ENCODE measurements at places on chromosomes 2 and 18.

DNA sequence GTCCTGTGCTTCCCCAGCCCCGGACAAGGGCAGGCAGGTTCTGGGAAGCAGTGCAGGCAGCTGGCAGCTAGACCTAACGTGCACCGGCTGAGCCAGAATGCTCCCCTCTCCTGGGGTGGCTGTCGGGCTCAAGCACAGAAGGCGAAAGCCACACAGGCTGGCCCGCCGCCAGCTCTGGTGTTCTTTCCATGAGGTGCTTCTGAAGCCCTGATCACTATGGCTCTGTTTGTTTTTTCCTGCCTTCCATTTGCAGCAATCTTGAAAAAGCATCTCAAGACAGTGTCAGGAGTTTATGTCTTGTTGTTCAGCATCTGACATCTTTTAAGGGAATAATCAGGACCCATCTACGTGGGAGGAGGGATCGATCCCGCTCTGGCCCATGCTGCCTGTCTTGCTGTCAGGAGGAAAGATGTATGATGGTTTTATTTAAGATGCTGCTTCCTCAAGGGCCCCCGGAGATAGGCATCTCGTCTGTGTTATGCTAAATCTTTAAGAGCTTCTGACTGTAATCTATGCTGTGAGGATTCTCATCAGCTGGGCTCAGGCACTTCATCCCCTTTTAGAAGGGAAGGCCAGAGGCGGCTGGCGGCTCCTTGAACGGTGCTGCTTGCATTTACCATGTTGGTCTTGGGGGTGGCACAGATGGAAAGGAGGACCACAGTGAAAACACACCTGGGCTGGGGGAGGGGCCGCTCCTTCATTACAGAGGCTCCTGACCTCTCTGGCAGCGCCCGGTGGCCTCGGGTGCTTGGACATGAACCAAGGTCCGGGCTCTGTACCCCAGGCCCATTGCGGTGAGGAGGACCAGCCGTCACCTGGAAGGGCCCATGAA, 118.5 kb upstream of the HDAC4 start:
- DNase-seq = no peak

- peak; percentile 51 for DNase-seq
Measured at GRCh38 chr2:9473985-9474360, 378 bp upstream of the IAH1 start.

- DNase-seq = no peak
Measured at GRCh38 chr2:212797484-212798205, 259.0 kb upstream of the ERBB4 start.

GRCh38 chr2:189541591-189541990, 39.0 kb downstream of the SLC40A1 start:
- no peak for DNase-seq

GRCh38 chr2:182581196-182581935, 134.7 kb upstream of the DNAJC10 start:
- no peak for DNase-seq

DNA sequence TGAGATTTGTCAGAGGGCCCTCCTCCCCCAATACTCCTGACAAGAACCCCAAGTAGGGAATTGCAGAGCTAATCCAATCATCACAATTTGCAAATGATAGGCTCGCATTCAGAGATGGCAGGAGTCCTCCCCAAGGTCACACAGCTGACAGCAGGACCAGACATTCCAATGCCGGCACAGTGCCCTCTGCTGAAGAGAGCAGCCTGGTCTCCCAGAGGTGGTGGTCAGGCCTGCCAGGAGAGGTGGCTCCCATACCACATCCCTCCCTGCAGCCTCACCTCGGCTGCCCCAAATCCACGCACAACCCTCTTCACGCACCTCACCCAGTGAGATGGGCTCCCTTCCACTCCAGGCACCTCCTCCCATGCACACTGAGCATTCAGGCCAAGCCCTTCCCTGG, 25.4 kb downstream of the EN1 start:
- no peak for DNase-seq

DNA sequence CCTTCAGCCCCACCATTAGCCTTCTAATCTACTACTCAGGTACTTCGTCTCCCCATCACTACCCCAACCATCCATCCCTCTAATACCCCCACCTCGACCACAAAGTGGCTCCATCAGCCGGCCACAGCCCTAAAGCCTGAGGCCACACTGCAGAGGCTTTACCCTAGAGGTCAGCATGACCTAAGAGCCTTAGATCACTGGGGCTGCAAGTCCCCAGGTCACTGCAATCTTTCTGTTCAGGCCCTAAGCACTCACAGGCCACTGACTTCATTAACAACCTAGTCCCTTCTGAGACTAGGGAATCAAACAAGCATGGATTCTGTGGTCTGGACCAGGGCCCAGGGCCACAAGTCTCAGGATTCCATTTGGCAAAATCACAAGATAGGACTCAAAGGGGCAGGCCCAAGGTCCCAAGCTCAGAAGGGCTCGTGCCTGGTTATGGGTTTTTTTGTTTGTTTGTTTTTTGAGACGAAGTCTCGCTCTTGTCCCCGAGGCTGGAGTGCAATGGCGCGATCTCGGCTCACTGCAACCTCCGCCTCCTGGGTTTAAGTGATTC, 37.0 kb upstream of the PKDCC start:
- DNase-seq = no peak

DNA sequence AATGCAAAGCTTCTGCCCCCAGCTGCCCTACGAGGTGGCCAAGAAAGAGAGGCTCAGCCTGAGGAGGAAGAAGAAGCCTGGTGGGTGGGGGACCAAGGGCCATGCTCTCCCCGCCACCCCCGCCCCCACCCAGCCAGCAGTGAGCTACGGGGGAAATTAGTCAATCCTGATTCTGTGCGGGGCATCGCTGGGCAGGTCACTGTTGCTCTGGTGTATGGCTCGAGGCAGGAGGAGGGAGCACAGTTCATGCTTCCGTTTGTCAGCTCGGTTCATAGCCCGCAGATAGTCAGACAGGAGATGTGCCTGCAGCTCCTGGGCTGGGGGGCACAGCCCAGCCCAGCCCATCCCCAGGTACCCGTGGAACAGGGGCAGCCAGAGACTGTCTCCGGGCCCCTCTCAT, 17.1 kb downstream of the RAMP1 start:
- no peak for DNase-seq

GRCh38 chr2:232551250-232551638, 755 bp downstream of the EIF4E2 start:
- no peak for DNase-seq

- no peak for DNase-seq
Measured at GRCh38 chr2:16635791-16636699, 29.6 kb downstream of the CYRIA start.

- no peak for DNase-seq
Measured at GRCh38 chr2:133458280-133458679, 110.0 kb downstream of the NCKAP5 start.

GRCh38 chr2:226483143-226483542, 316.5 kb downstream of the IRS1 start:
- DNase-seq = no peak

- DNase-seq = no peak
Measured at GRCh38 chr2:194116861-194117260, 1540.2 kb upstream of the SLC39A10 start.

- DNase-seq = no peak
Measured at GRCh38 chr2:54634564-54635511, 88.6 kb upstream of the EML6 start.

- no peak for DNase-seq
Measured at GRCh38 chr18:28357766-28358401, 181.0 kb upstream of the CDH2 start.

DNA sequence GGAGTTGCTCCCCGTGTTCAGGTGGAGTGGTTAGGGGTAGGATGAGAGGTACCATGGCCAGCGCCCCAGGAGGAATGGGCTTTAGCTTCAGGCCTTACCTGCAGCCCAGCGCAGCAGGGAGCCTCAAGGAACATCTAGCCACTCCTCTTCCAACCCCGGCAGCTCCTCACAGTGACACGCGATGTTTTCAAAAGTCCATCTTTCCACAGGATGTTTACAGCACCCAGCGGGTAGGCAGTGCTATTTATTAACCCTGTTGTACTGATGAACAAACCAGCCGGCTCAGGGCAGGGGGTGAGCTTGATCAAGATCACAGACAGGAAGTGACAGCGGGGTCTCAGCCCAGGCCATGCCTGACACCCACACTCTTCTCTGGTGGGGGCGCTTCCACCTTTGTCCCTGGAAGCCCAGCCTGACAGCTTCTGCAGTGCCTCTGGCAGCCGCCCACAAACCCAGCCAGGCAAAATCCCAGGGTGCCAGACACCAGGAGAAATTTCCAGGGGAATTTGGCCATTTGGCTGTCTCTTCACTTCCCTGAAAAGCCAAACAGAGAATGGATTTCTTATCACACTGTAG, 18.4 kb upstream of the PRLH start:
- no peak for DNase-seq

DNA sequence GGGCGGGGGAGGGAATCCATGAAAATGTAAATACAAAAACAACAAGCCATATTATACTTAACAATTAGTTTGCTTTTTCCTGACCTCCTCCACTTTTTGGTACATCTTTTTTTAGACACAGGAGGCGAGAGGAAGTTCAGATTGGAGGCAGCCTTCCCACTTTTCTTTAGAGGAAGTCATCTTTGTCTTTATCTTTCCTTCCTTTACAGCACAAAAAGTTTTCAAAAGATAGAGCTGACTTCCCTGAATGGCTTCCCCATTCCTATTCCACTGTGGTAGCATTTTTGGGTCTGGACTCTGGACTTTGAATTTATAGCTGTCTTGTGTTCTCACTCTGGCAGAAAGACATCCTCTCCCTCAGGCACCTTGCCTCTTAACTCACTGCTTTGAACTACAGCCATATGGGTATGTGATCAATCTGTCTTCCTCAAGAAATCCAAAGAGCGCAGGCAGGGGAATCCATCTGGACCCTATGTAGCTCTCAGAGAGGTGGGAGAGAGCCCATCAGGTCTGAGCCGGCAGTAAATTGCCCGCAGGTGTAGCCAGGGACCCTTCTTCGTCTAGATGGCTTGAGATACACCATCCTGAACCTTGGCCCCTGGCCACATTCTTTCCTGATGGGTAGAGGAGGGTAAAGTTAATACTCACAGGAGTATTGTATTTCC, 101.9 kb downstream of the AQP4 start:
- DNase-seq = no peak

- DNase-seq = no peak
Measured at GRCh38 chr2:236167297-236168109, 683 bp downstream of the GBX2 start.

GRCh38 chr2:102016399-102016955, 24.7 kb downstream of the IL1R2 start:
- DNase-seq = no peak

GRCh38 chr2:81647715-81648230, 1343.2 kb upstream of the LRRTM1 start:
- DNase-seq = no peak

DNA sequence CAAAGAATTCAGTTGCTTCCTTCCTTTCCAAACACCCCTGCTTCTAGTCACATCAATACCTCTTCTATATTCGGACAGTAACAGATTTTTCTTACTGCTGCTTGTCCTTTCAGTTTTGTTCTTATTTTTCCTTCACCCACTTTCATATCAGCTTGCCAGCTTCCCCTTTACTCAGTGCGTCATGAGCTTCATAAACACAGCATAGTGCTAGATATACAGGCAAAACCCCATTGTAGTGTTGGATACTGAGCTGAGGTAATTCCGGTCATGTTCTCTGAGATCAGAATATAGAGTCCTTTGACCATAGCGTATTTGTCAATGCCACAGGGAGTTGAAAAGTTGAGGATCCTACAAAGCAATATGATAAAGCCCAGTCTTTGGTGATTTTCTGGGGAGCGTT, 2.4 kb downstream of the FARP2 start:
- DNase-seq = no peak

DNA sequence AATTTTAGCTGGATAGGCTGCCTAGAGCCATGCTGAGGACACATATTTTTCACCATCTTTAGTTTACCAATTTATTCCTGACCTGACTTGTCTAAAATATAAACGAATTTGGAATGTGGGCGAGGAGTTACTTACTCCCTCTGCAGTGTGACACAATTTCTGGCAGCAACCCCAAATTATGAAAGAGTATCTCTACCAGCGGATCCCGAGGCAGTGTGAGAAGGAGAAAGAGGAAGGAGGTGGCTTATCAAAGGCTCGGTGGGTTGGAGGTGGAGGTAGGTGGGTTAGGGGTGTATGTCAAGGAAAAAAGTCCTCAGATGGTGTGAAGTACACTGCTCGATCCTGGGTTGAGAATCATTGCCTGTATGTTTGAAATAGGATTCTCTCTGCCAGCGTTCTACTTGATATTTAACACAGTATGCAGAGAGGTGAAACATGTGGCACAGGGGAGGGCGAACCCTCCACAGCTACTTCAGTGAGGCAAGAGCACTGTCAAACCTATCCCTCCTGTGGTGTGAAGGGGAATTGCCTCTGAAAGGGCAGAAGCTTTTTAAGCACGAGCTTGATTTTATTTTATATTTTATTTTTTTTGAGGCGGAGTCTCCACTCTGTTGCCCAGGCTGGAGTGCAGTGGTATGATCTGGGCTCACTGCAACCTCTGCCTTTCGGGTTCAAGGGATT, 76.0 kb downstream of the RFTN2 start:
- peak; percentile 19 for DNase-seq

- no peak for DNase-seq
Measured at GRCh38 chr2:235922839-235923238, 245.3 kb downstream of the GBX2 start.

GRCh38 chr2:101400048-101400447, 12.7 kb upstream of the CREG2 start:
- no peak for DNase-seq

DNA sequence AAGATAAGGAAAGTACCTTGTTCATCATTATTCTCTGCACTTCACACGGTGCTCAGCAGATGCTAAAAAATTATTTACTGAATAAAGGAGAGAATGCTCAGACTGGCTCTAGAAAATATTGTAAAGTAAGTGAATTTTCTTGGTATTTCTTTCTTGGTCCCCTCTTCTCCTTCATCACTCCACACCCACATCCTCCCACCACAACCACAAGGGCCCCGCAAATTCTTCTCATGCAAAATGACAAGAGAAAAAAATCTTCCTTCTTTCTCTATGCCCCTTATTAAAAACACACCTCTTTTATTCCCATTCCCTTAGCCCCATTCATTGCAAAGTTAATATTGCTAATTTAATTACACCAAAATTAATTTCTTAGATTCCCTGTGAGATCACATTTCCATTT, 74.2 kb upstream of the NEDD4L start:
- DNase-seq = no peak

GRCh38 chr2:62794791-62795190, 89.3 kb downstream of the EHBP1 start:
- no peak for DNase-seq

GRCh38 chr2:84924173-84925106, 19.0 kb downstream of the TMSB10 start:
- no peak for DNase-seq

- DNase-seq = no peak
Measured at GRCh38 chr2:106109675-106110424, 84.3 kb downstream of the UXS1 start.

DNA sequence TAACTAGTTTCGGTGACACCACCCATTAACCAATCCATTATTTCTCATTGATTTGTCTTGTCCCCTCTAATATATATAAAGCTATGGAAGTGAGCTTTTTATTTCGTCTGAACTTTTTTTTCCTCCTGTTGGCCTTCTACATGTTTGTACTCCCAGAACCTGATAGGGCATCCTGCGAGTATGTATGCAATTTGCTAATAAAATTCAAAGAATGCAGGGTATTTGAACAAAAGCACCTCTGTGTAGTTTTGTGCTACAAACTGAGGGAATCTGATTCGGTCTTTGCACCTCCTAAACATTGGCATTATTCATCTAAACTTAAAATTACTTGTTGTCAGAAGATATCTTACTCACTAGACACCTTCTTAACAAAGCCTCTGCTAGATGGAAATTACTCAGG, 242.9 kb upstream of the TMEFF2 start:
- no peak for DNase-seq

GRCh38 chr2:39573276-39573675, 92.4 kb upstream of the TMEM178A start:
- no peak for DNase-seq

- DNase-seq = peak; percentile 65
Measured at GRCh38 chr2:26469092-26469710, 8.7 kb downstream of the OTOF start.

Data from activated T-cell treated with anti-CD3 and anti-CD28 coated beads for 48 hours (primary cell).